ENCODE measurements at places on chromosomes 5 and 9.

DNA sequence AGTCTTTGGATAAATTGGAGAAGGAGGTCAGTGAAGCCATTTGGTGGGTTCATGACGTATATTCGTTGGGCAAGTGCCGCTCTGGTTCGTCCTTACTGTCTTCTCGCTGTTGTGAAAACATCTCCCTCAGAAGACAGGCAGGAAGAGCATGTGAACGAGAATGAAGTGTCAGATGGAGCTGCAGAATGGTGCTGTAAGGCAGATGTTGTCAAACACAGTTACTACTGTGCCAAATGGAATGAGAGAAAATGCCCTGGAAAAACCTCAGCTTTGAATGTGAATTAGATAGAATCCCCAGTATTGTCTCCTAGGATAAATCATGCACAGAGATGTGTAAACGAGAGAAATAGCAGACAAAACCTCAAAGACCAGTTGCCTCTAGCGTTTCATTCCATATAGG lies 121.5 kb downstream of the CAMK4 start:
- DNase-seq: no peak

DNA sequence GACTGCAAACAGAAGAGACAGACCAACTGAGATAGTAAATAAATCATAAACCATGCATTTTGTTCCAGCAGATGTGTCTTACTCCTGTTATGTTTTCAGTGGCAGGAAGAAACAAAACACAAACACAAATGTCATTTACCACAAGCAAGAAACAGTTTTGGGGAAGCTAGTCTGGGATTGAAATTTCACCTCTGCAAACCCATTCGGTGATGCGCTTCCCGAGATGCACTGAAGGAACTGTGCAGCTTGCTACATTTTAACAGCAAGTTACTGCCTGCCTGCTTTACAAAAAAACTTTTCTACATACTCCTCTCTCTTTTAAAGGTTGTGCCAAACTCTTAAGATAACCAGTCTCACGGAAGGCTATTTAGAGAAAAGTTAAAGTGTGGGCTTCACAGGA lies 3.2 kb downstream of the MACROH2A1 start:
- DNase-seq: no peak

- DNase-seq: no peak
Measured at GRCh38 chr5:73126957-73127356, 6.6 kb downstream of the TMEM171 start.

DNA sequence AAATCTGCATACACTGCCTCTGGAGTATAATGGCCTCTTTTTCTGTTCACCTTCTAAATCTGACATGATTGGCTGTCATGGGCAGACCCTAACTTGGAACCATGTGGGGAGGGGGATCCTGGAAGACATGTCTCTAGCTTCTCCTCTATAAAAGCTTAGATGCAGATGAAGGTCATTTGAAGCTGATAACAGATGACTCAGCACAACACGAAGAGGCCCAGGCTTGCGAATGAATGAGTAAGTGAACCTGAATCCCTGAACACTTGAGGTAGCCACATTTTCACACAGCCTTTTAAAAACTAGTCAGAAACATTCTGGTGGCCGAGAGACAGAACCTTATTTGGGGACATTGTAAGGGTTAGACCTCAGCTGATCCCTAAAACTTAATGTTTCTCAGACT lies 282.6 kb downstream of the ELAVL2 start:
- no peak for DNase-seq

DNA sequence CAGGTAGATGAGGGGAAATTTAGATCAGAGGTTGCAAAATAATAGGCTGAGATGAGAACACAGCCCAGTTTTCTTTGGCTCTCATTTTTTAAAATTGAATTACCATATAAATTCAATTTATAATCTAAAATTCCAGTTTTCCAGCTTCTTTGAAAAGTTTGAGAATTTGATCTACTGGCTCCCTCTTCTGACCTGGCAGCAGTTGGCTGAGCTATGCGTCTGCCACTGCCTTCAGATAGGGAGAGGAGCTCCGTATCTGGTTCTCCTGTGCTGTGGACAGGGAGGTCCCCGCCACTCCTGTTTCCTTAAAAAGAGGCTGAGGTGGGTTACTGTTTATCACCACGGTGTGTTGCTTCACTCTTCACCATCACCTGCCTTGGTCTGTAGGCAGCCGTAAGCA lies 103.7 kb downstream of the ARHGAP26 start:
- DNase-seq: no peak

GRCh38 chr9:124617477-124618141 lies 110.4 kb upstream of the NR5A1 start:
- DNase-seq: peak; percentile 46

DNA sequence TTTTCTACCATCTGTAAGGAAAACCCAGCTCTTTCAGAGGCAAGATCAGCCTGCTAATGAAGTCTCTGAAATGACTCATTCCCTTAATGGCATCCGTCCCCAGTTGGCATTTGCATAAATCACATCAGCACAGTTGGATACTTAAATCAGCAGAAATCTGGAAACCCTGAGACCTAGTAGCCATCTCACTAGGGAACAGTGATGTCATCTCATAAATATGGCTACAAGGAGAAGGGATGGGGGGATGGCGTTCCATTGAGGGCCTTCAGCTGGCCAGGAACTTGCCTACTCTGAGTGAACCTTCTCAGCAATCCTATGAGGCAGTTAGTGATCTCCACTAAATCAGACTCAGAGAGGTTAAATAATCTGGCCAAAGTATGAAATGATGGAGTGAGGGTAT lies 81.8 kb downstream of the CMYA5 start:
- peak; percentile 76 for DNase-seq

DNA sequence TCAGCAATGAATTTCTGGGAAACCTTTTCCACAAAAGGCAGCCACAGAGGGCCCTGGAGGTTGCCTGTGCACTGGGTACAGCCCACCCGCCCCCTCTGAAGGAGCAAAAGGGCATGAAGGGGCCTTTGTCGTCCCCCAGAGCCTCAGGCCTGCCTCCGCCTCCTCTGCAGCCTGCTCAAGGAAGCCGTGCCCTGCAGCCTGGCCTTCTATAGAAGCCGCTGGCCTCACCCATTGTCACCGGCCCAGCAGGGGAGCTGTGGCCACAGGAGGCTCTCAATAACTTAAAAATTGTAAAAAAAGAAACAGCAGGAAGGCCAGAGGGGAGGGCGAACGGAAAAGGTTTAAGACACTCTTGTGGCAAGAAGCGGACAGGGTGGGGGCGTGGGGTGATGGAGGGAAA lies 213.3 kb downstream of the IRX2 start:
- DNase-seq: no peak

DNA sequence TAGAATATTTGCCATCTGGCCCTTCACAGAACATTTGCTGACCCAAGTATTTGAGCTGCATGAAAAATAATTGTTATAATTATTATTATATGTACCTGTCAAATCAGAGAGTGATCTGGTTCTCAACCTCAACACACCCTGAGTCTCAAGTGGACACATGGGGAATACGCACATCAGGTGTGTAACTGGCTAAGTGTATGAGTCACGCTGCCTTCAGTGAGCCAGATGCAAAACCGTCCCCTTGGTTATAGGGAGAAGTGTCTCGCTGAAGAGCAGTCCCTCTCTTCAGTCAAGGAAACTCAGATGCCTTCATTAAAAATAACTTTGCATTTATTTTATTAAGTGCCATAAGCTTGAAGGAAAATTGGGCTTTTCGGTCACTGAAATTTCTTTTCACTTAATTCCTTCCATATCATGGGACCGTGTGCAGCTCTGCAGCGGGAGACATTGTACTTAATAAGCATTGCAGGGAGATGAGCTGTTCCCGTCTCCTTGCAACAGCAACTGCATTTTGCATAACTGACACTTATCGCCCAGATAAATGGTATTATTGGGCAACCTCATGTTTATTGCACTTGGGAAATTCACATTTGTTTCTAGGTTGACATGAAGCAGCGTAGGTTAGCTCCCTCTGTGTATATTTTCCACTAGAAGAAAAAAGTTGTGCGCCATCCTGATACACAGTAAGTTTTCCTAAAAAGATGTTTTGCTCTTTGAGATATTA lies 512.3 kb upstream of the DAP start:
- DNase-seq: no peak

- DNase-seq: no peak
Measured at GRCh38 chr5:5139777-5140478, at the start of gene ADAMTS16. Gene ADAMTS16 (plus strand): TSS chr5:5140330. CDS start chr5:5140468, 138 bp downstream.

- no peak for DNase-seq
Measured at GRCh38 chr5:65762234-65762633, 40.2 kb downstream of the NLN start.

GRCh38 chr5:126354858-126355731 lies 68.1 kb upstream of the GRAMD2B start:
- DNase-seq: no peak

DNA sequence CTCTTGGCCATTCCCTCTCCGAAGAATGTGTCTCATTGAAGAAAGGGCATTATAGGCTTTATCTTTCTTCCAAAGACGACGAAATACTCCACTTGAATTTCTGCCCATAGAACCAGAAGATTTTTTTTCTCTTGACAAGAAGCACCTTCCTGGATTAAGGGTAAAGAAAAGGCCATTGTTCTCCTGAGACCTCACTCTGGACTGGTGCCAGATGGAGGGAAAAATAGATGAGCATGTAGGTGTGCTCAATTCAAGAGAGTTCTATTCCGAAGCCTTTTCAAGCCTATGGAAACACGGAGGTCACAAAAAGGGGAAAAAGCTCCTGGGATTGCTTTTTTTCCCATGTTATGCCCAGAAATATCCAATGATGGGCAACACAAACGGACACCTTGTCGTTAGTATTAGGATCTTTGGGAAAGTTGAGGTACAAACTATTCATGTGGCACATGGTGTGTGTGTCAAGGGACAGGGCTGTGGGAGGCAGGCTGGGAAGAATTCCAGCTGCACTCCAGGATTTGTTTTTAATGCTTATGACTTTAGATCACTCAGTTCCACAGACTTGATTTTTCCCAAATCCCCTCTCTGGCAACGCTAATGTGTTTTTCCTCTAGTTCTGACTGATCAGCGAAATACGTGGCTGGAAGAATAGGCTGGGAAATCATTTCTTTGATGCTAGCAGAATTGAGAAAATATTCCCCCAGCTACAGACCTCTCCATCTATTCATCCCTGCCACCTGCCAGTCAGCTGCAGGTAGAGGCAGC lies 89.9 kb downstream of the SIL1 start:
- DNase-seq: no peak

DNA sequence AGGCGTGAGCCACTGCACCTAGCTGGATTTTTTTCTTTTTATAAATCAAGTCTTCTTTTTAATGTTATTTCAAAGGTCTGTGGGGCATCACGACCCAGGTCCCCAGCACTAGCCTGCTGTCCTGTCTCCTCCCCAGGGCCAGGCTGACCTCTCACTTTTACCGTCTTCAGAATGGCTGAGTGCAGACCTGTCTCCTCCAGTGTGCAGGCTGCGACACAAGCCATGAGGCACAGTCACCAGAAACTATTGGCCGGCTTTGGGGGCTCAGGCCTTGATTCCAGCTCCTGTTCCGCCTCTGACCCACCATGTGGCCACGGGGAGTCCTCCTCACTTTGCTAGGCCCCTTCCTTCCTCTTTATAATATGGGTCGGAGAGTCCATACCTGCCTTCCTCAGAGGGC lies 46.6 kb upstream of the NEURL1B start:
- no peak for DNase-seq

- no peak for DNase-seq
Measured at GRCh38 chr9:136700304-136700703, 12.1 kb upstream of the DIPK1B start.

- no peak for DNase-seq
Measured at GRCh38 chr9:72305707-72306106, 59.3 kb downstream of the ZFAND5 start.

DNA sequence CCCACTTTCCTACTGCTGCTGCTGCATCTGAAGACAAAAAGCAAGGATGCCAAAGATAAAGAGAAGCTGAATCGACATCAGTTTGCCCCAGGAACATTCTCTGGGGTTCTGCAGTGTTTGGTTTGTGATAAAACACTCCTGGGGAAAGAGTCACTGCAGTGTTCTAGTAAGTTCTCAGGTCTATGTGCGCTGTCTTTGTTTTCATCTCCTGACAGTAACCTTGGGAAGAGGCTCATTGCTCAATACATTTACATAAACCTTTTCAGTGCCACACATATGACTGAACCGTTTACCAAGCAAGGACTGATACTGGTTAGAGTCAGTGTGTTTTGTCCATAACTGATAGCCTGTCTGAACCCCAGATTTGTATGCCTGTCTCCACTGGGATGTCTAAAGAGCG lies 232.1 kb downstream of the ARHGEF28 start:
- no peak for DNase-seq

DNA sequence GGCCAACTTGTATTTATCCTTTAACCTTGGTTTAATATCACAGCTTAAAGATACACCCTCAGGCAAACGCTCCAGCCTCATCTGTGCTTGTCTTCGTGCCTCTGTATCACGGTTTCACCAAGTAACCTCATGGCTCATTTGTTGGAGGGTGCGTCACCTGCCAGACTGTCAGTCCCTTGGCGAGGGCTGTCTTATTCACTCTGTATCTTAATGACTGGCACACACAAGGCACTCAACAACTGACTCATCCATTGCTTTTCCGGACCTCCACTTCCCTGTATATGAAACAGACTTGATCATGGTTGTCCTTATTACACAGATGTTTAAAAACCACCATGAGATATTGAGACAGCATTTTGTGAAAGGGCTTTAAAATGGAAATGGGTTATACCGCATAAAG lies 28.0 kb downstream of the LCP2 start:
- no peak for DNase-seq

GRCh38 chr5:58188262-58188651 lies 271.6 kb downstream of the PLK2 start:
- peak; percentile 39 for DNase-seq

- DNase-seq: peak; percentile 62
Measured at GRCh38 chr5:147481376-147481775, 28.5 kb downstream of the DPYSL3 start.

GRCh38 chr5:164392531-164392930 lies 887.1 kb downstream of the MAT2B start:
- DNase-seq: no peak

DNA sequence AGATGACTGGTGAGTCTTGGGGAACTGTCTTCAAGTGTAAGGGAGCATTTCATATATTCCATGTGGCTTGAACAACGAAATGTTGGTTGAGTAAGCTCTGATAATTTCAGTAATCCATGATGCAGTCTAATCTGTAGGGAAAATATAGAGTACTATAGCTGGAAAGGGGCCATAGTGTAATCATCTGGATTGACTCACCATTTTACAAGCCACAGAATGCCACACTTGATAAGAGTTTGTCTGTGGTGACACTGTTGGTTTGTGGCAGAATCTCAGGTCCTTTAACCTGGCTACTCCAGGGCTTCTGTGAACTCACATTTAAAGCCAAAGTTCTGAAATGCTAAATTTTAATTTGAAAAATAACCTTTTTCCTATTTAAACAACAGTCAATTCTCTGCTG lies 16.3 kb upstream of the MAML1 start:
- DNase-seq: no peak

DNA sequence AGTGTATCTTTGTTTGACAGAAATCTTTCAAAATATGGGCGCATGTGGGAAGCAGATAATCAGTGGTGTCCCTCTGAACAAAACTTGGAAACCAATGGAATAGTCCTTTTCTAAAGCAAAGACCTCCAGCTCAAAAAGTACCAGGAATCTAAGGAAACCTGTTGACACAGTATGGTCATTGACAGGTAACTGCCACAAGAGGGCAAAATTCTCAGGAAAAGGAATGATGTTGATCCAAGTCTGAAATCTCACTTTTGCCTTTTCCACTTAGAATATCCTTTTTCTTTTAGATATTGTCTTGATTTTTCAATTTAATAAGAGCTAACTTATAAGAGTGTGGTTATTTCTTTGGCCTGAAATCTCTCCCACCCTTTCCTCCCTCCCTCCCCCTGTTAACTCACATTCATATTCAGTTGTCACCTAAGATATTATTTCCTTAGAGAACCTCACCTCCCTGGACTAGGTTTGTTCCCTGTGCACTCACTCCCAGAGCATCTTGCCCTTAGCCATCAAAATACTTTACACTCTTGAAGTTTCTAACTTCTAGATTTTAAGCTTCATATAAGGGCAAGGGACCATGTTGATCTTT lies 59.0 kb upstream of the BARX1 start:
- no peak for DNase-seq

Data from fibroblast of skin of left biceps (primary cell).